ENCODE measurements at places on chromosomes 5 and 9. TPM values are rescaled to one million over a fixed set of nuclear protein-coding genes. Genes with fewer than 3 reads are reported as not detected.

Gene SNCAIP
- total RNA-seq, result not detected

Gene CBY3
- not detected for total RNA-seq

Gene SPINK7
- total RNA-seq, result not detected

Gene GFI1B
- not detected for total RNA-seq

Gene SLC46A2
- not detected for total RNA-seq

Gene PCDHGA11
- not detected for total RNA-seq

Gene SLC36A3
- total RNA-seq, result not detected

Gene LCN9
- not detected for total RNA-seq

Gene TNFSF15
- total RNA-seq, result 0.17 TPM

Gene LRRC19
- total RNA-seq, result not detected

Gene WDR38
- not detected for total RNA-seq

Gene ARID3C
- not detected for total RNA-seq

Gene LECT2
- not detected for total RNA-seq

Gene IL4
- not detected for total RNA-seq

Gene BAAT
- total RNA-seq, result 0.34 TPM

Gene ADAM19
- total RNA-seq, result 14.4 TPM

Gene SERF1A
- not detected for total RNA-seq

Gene OGN
- total RNA-seq, result not detected

Gene PCDHB12
- total RNA-seq, result not detected

Gene CDH9
- total RNA-seq, result not detected

Gene CAPSL
- total RNA-seq, result not detected

Gene TAF1L
- not detected for total RNA-seq

Gene CORO2A
- 1.2 TPM for total RNA-seq

Gene RNF44
- 36.3 TPM for total RNA-seq

Gene HAPLN1
- total RNA-seq, result not detected

Gene CDK5RAP2
- 28.6 TPM for total RNA-seq

Gene GRM6
- not detected for total RNA-seq

Gene MELK
- 78.4 TPM for total RNA-seq

Data from A549 treated with GW870086 at 1 μM for 4 hours (cell line).